ENCODE measurements at places on chromosomes 4 and X.

DNA sequence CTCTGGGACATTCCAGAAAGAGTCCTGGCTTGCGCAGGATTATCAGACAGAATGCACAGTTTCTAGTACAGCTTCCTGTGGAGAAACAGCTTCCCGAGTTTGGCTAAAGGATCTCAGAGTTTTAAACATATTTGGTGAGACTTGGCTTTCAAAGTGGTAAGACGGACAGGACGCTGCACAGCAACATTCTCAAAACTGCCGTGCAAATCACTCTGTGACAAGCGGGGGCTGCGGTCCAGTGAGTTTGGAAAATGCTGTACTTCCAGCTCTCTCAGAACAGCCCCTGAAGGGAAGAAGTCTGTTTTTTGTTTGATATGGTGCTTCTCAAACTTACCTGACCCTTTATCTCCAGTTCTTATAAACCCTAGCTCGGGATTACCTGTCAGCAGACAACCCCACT is 18.1 kb downstream of the LGI2 start:
- DNase-seq: no peak

- DNase-seq: no peak
Observed at GRCh38 chrX:131305926-131306325, 16.8 kb upstream of the IGSF1 start.

- DNase-seq: no peak
Observed at GRCh38 chr4:157576671-157577217, 356.2 kb downstream of the GRIA2 start.

- no peak for DNase-seq
Observed at GRCh38 chr4:78217557-78217956, 160.4 kb downstream of the FRAS1 start.

- DNase-seq: no peak
Observed at GRCh38 chr4:177964693-177965168, 522.5 kb upstream of the AGA start.

DNA sequence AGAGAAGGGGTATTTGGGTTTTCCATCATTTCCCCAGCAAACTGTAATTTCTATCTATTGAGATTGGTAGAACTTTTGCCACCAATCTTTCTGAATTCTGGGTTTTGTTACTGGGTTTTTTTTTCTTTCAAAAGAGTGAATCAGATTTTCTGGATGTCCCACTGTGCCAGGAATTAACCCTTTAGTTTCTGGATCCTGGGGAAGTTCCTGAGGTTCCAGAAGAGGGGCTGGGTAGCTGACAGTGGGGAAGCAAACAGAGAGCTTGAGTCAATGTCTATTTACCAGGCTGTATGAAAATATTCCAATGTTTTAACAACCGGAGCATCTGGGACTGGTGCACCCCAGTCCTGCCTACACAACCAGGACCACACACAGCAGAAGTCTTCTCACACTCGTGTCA is 25.8 kb upstream of the SOD3 start:
- DNase-seq: no peak

- DNase-seq: no peak
Observed at GRCh38 chr4:150126201-150126863, 48.1 kb downstream of the DCLK2 start.

DNA sequence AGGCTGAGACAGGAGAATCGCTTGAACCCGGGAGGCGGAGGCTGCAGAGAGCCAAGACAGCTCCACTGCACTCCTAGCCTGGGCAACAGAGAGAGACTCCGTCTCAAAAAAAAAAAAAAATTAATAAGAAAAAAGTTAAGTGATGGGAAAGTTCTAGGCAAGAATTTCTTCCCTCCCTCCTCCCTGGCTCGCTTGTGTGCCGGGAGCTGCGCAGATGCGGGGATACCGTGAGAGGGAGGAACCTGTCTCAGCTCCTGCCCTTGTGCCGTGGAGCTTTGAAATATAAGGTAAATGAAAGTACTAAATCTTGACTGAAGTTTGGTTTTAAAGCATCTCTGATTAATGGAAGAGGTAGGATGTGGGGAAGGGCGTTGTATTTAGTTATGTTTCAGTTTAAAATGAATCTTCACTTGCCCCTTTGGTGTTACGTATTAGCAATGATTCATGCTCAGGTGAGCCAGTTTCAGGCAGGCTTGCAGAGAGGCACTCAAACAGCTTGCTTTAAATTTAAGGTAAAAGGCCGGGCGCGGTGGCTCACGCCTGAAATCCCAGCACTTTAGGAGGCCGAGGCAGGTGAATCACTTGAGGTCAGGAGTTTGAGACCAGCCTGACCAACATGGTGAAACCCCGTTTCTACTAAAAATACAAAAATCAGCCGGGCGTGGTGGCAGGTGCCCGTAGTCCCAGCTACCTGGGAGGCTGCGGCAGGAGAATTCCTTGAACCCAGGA is 1.4 kb upstream of the UFSP2 start:
- no peak for DNase-seq

DNA sequence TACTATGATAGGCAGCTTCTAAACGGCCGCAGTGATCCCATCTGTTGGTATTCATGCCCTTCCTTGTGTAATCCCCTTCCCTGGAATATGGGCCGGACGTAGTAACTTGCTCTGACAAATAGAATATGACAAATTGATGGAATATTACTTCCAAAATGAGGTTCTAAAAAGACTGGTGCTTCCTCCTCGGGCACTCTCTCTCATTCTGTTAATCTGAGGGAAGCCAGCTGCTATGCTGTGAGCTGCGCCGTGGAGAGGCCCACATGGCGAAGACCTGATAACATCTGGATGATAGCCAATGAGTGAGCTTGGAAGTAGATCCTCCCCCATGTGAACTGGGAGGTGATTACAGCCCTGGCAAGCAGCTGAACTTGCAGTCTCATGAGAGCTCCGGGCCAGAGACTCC is 27.2 kb upstream of the SLC25A4 start:
- DNase-seq: no peak

GRCh38 chr4:103721251-103721650 is 1.5 kb upstream of the TACR3 start:
- DNase-seq: no peak

GRCh38 chr4:153955327-153955726 is 166.4 kb upstream of the SFRP2 start:
- no peak for DNase-seq

- no peak for DNase-seq
Observed at GRCh38 chr4:156659570-156659969, 312.0 kb downstream of the PDGFC start.

- peak; percentile 71 for DNase-seq
Observed at GRCh38 chr4:2745981-2746806, 9.9 kb downstream of the TNIP2 start.

DNA sequence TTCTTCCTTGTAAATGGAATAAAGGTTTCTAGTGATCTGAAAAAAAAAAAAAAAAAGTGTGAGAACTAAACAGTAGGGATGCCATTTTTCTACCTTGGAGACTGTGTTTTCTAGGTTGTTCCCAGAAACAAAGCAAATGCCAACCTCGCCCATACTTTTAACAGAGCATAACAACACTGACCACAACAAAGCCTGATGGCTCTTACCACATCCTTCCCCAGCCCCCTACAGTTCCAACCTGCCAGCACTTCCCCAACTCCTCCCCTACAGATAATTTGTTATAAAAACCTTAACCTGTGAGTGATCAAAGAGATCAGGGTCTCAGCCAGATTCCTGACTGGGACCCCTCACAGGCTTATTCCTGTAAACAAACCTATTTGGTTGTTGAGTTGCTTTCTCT is 940.0 kb downstream of the SH3BGRL start:
- peak; percentile 35 for DNase-seq

DNA sequence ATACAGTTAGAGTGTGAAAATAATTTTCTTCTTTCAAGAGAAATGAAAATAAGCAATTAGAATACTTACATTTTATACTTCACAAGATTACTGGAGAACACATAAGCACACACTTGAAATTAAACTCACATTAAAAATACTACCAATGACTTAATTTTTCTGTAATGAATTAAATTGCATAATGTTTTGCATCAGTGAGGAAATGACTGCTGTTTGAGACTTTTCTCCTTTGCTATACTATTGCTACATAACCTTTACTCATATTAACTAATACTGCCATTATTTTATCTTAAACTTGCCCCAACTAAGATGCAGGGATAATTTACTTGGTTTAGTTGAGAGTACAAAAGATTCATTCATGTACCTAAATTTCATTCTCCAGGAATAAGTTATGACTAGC is 590.9 kb downstream of the ARAP2 start:
- no peak for DNase-seq

- DNase-seq: peak; percentile 46
Observed at GRCh38 chrX:71492231-71493065, 40.5 kb upstream of the OGT start.

- no peak for DNase-seq
Observed at GRCh38 chr4:149884046-149884445, 68.4 kb upstream of the IQCM start.

DNA sequence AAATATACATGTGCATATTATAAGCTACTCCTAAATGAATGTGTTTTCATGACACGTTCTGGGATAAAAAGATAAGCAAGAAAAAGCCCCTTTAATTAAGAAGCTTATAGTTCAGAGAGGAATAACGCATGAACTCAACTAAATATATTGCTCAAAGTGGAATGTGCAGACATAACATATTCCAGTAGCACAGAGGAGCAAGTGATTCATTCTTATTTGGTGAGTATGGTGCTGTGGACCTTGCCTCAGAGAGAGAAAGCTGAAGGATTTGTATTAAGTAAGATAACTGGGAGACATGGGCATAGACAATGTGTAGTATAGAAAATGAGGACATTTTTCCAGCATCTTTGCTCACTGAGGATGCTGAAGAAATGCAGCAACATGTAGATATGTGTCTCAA is 76.8 kb downstream of the CFAP299 start:
- no peak for DNase-seq

DNA sequence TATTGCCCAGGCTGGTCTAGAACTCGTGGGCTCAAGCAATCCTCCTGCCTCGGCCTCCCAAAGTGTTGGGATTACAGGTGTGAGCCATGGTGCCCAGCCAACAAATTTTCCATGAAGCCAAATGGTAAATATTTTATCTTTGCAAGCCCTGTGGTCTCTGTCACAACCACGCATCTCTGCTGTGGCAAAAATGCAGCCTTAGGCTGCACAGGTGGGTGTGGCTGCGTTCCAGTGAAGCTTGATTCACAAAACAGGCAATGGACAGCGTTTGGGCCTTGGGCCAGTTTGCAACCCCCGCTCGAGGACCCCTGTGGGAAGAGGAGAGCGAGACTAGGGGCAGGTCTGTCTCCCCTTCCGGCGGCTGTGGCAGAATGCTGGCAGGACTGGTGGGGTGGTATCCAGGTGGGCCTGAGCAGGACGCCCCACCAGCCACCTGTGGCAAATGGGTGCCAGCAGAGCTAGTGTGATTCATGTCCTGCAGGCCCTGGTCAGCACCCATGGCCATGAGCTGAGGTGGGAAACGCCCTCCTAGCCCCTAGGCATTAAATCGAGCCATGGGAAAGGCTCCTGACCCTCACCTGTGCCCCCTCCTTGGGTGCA is 19.7 kb downstream of the HTRA3 start:
- no peak for DNase-seq

- no peak for DNase-seq
Observed at GRCh38 chrX:153965406-153965805, 6.2 kb downstream of the HCFC1 start.

DNA sequence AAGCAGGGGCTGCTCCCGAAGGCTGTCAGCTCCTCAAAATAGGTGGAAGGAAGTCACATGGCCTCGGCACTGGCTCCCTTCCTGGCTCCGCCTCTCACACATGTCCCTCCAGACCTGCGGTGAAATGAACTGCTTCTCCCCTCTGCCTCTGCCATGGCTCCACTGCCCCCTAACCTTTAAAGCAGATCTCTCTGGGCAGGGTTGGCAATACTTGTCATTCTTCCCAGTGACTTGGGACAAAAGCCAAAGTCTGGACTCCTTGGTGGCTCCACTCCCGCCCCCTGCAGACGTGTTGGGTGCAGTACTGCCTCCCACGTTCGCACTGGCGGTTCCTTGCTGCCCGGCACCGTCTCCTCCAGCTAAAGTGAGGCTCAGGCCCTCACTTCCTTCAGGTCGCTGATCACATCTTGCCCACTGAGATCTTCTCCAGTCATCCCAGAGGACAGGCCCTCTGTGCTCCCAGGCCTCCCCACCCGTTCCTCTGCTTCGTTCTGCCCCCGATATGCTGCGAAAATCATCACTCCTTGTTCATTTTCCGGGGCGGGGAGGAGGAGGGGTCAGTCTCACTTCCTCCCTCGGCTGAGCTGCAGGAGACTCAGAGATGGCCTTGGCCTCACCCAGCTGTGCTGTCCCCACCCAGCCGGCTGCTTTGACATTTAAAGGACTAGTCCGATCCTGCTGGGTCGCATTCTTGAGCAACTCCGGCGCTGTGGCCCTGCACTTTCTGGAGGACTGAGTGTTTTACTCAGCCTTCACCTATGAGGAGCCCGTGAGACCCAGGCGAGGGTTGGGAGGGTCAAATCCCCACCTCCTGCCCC is 97.4 kb downstream of the PHKA2 start:
- DNase-seq: peak; percentile 48

DNA sequence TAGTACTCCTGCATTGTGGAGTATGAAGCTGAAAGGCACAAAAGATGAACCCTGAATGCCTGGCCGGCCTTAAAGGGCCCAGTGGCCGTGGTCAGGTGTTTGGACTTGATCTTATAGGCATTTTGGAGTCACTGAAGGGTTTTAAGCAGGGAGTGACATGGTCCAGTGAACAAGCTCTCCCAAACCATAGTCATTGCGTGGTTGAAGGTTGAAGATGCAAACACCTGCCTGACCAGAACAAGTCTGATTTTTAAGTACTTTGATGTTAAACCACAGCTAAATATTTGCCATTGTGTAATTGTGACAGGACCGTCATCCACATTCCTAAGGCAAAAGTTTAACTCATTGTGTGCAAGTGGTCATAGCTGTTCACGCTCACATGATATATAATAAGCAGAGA is 3.3 kb downstream of the STK32B start:
- no peak for DNase-seq

- DNase-seq: no peak
Observed at GRCh38 chr4:80466618-80467017, 131.1 kb downstream of the CFAP299 start.

GRCh38 chrX:127708155-127708554 is 344.0 kb downstream of the ACTRT1 start:
- no peak for DNase-seq

- DNase-seq: no peak
Observed at GRCh38 chrX:39690541-39691415, 407.0 kb downstream of the BCOR start.

- no peak for DNase-seq
Observed at GRCh38 chrX:107560041-107560440, 68.3 kb upstream of the PRPS1 start.

DNA sequence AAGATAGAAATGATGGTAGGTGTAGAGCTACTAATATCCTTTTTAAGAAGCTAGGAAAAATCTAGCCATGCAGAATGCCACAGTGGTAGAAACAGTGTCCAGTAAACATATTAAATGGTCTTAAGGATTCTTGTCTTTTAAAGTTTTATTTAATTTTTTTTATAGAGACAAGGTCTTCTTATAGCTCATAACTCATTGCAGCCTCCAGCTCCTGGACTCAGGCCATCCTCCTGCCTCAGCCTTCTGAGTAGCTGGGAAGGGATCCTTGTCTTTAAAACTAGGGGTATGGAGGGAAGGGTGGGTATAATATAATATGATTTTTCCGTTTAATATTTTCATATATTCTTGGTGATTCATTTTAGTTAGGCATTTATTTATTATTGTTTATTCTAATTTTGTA is 3.8 kb downstream of the TMEM165 start:
- no peak for DNase-seq

Measured in immature natural killer cell (primary cell).